ENCODE measurements at places on chromosomes 13 and 19.

- peak; percentile 9 for DNase-seq
Measured at GRCh38 chr13:63124863-63125262, 1709.2 kb upstream of the PCDH20 start.

- no peak for DNase-seq
Measured at GRCh38 chr13:39107561-39107960, 69.3 kb downstream of the NHLRC3 start.

DNA sequence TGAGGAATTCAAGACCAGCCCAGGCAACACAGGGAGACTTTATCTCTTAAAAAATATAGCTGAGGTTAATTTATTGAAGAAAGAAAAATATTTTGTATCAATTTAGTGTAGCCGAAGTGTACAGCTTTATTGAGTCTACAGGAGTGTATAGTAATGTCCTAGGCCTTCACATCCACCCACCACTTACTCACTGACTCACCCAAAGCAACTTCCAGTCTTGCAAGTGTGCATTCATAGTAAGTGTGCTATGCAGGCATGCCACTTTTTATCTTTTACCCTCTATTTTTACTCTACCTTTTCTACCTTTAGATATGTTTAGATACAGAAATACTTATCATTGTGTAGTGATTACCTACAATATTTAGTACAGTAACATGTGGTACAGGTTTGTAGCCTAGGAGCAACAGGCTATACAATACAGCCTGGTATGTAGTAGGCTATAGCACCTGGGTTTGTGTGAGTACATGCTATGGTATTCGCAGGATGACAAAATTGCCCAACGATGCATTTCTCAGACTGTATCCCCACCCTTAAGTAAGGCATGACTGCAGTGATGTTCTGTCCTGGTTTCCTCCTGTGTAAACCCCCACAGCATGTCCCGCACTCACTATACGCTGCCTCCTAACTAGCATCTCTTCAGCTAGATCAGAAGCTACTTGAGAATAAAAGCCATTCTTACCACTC lies 15.3 kb upstream of the ATP12A start:
- no peak for DNase-seq

GRCh38 chr19:31838163-31838815 lies 489.1 kb upstream of the TSHZ3 start:
- DNase-seq, result no peak

GRCh38 chr13:33135097-33135496 lies 118.9 kb downstream of the KL start:
- DNase-seq, result no peak

- DNase-seq, result no peak
Measured at GRCh38 chr19:35458731-35459391, 10.8 kb downstream of the FFAR2 start.

- DNase-seq, result no peak
Measured at GRCh38 chr13:105058517-105058916, 1476.9 kb downstream of the EFNB2 start.

DNA sequence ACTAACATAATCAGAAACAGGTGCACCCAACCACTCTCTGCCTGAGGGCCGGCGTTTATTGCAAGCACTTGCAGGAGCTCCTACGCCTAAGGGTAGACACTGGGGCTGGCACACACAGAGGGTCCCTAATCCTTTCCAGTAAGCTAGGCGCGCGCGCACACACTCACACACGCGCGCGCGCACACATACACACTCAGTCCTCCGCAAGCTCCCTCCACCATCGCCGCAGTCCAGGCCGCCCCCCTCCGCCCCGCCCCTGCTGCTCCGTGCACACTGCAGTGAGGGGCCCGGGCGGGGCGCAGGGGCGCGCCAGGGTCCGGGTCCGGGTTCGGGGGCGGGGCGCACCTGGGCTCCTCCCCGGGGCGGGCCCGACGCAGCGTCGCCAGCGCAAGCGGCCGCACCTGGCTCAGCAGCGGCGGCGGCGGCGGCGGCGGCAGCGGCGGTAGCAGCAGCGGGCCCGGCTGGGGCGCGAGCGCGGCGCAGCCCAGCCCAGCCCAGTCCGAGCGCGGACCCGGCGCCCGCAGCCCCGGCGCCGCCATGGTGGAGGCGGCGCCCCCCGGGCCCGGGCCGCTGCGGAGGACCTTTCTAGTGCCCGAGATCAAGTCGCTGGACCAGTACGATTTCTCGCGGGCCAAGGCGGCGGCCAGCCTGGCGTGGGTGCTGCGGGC lies at the start of gene CAMSAP3:
TSS of gene CAMSAP3 (plus strand) at position 398 of the 668 bp plus-strand sequence. CDS start at position 538, 140 bp downstream.
- DNase-seq, result no peak

DNA sequence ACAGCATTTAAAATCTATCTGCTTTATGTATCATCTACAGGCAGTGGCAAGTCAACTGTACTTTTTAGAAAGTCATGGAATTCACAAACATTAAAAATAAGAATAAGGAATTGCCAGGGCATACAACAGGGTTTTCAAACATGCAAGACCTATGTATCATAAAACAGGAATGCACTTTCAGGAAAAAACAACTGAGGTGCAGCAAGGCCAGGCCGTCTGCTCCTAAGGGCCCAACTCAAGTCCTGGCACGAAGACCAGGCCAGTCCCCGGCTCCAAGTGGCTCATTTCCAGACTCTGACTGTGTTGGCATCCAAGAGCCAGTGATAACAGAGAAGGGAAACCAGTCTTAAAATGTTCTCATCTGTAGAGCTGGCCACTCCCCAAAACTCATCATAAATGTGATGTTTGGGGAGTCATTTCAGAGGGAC lies 7.1 kb downstream of the RFX2 start:
- DNase-seq, result peak; percentile 88

GRCh38 chr13:50801087-50801931 lies 42.2 kb downstream of the DLEU7 start:
- DNase-seq, result peak; percentile 72

DNA sequence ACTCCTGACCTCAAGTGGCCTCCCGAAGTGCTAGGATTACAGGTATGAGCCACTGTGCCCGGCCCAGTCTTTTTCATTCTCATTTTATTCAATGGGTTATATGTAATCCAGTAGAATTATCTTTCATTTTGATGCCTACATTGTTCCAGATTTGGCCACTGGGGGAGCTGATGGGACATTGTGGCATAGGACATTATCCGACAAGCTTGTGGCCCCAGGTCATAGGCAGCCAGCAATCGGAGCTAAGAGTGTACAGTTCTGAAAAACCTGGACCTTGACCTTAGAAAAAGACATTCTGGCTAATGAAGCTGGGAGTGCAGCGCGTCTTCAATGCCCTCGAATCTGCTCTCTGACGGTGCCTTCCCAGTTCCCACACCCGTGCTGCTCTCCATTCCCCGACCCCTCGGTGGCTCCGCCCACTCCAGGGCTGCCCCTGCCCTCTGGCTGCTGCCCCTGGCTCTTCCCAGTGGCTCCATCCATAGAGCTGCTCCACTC lies 108.7 kb downstream of the TEX29 start:
- DNase-seq, result no peak

- no peak for DNase-seq
Measured at GRCh38 chr19:47891923-47892666, 6.0 kb upstream of the SULT2A1 start.

- no peak for DNase-seq
Measured at GRCh38 chr13:34655554-34655953, 286.5 kb upstream of the NBEA start.

DNA sequence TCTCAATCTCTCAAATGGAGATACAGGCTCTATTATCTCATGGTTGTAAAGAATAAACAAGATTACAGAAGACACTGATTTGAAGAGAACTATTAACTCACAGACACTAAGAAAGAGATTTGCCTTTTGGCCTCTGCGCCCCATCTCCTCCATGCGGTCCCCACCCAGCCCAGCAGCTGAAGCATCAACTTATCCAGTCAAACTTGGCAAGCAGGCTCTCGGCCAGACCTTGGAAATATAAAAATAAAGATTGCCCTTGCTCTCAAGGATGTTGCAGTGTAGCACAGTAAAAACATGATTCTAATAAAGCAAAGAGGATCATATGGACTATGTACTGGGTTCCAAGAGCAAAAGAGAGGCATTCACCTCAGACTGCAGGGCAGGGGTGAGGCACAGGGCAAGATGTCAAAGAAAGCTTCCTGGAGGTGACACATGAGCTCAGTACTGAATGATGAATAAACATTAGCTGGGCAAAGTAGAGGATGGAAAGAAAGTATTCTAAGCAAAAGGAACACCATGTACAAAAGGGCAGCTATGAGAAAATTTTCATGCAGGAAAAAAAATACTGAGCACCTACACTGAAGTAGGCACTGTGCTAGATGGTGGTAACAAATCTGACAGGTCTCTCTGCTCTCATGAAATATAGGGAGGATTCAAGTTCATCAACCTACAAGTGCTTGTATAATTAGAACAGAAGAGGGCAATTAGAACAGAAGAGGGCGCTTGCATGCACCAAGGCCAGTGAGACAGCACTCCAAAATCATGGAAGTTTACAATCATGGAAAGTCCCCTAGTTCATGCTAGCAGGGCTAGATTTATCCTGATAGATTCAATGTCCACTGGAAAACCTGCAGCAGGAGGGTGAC lies 85.0 kb downstream of the SACS start:
- no peak for DNase-seq

Measured in NCI-H446 (cell line).